ENCODE measurements at places on chromosomes 7 and 10.

GRCh38 chr7:1948887-1949680 lies 279.0 kb downstream of the ELFN1 start:
- DNase-seq = no peak

GRCh38 chr10:944034-944831 lies 12.7 kb upstream of the LARP4B start:
- no peak for DNase-seq

DNA sequence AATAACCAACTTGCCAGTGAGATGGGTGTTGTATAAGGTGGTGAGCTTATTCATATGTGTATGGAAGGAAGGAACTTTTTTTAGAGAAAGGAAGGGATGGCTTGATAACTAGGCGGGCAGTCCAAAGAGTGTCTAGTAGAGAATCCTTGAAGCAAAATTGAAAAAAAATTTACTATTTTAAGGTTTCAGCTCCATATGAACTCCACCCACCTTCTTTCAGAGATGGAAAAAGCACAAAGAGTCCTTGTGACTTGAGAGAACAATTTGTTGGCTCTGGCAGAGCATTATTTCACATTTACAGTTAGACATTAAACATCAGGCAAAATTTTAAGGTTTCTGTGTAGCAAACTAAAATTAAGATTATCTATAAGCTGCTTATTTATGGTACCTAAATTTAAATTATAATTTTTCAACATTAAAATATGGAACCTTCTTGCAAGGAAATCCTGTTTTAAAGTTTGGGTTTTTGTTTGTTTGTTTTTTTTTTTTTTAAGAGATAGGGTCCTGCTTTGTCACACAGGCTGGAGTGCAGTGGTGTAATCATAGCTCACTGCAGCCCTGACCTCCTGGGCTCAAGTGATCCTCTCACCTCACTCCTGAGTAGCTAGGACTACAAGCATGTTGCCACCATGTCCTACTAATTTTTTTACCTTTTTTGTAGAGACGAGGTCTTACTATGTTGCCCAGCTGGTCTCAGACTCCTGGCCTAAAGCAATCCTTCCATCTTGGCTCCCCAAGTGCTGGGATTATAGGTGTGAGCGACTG lies 12.2 kb downstream of the PTPN12 start:
- no peak for DNase-seq

- no peak for DNase-seq
Observed at GRCh38 chr7:50282813-50283605, 21.5 kb upstream of the IKZF1 start.

DNA sequence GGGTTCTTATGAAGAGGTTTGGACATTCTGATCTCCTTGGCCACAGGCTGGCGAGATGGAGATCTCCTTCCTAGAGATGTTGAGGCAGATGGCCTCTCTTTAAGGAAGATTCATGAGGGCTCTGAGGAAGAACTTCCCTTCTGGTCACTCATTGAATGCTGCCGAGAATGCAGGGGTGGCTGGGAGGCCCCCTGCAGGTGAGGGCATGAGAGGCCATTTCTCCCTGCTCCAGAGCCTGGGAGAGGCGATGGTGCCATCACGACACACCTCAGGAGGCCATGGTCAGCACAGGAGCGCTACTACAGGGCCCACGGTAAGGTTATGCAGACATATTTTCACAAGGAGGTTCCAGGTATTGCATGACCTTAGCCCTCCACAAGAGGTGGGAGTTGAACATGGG lies 40.2 kb downstream of the CXCL12 start:
- no peak for DNase-seq

Data from iPS DF 6.9 (cell line).